RPMI7951 (cell line): ENCODE measurements at places on chromosomes 5 and 9. TPM values are rescaled to one million over a fixed set of nuclear protein-coding genes. Genes with fewer than 3 reads are reported as not detected.

Gene TAF11L12
- total RNA-seq = not detected in 2 replicates

Gene MSX2
- 3.8 and 5.8 TPM in 2 replicates for total RNA-seq

Gene CDKN2A
- total RNA-seq = 477 and 592 TPM in 2 replicates

Gene ZNF300
- total RNA-seq = 6.4 and 7.7 TPM in 2 replicates

Gene LCN1
- not detected in 2 replicates for total RNA-seq

Gene UNC13B
- 9.6 and 12.8 TPM in 2 replicates for total RNA-seq

Gene SUSD3
- total RNA-seq = 0.72 TPM in 1 of 2 replicates, not detected in the other

Gene PDCD1LG2
- total RNA-seq = 10.7 and 16.2 TPM in 2 replicates

Gene NUTM2F
- total RNA-seq = not detected in 2 replicates

Gene PIP5KL1
- 0.24 and 1.2 TPM in 2 replicates for total RNA-seq

Gene SLC6A18
- total RNA-seq = not detected in 2 replicates

Gene ABL1
- 11.4 and 12.1 TPM in 2 replicates for total RNA-seq

DNA sequence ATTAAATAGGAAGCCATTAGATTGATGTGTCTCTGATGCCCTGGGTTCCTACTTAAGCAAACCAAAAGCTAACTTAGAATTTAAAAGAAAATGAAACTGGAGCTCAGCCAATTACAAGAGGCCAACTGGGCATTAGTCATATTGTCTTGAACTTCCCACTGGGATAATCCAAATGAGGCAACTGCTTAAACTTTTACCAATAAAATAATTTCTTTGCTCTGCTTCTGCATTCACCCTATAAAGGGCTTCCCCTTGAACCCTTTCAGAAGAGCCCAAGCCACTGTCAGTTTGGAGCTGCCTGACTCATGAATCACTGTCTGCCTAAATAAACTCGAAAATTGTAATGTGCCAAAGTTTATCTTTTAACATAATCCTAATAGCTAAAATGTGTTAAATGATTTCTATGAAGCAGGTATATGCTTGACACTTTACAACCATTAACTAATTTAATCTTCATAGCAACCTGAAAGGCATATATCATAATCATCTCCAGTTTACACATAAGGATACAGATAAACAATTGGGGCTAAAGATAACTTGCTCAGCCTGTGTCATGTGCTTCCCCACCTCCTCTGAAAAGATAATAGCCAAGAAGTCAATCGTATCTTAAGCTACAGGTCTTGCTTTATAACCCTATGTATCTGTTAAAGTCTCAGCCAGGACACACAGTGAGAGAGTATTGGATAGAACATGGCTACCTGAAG is 11.5 kb downstream of the GPR150 start:
- DNase-seq = peak; percentile 77

DNA sequence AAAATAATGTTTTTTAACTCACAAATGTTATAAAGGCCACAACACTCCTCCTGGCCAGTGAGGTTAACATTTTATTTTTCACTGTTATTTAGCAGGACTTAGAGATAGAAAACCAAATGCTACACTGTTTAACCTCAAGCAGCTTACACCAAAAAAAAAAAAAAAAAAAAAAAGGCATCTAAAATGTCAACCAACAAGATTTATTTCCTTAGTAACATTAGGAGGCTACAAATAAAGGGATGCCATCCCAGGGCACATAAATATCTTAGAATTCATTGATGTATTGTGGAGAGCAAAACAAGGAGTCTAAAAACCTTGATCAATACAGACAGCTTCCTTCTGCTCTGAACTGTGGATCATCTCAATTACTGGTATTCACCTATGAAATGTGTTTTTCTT is 53.7 kb downstream of the ELAVL2 start:
- DNase-seq = no peak

DNA sequence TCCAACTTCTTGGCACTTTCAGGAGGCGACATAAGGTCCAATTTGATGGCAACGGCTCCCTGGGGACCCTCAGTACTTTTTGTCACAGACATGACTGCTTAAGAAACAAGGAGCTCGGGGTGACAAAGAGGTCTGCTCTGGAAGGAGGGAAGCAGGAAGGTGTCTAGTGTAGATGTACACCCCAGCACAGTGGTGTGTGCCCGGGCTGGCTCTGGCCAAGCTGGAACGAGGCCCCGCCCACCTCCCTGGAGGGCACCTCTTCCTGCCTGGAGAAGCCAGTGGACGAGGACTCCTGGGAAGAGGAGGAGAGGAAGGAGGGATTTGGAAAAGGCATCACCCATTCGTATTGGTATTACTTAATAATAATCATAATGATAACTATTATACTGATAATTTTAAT is at the start of gene SLC36A2:
Gene SLC36A2, minus strand, starts transcription at position 191 of the 400 bp plus-strand sequence. Its CDS starts 99 bp downstream, at position 92.
- DNase-seq = no peak

- no peak for DNase-seq
Observed at GRCh38 chr9:132854832-132855231, 23.3 kb downstream of the AK8 start.

DNA sequence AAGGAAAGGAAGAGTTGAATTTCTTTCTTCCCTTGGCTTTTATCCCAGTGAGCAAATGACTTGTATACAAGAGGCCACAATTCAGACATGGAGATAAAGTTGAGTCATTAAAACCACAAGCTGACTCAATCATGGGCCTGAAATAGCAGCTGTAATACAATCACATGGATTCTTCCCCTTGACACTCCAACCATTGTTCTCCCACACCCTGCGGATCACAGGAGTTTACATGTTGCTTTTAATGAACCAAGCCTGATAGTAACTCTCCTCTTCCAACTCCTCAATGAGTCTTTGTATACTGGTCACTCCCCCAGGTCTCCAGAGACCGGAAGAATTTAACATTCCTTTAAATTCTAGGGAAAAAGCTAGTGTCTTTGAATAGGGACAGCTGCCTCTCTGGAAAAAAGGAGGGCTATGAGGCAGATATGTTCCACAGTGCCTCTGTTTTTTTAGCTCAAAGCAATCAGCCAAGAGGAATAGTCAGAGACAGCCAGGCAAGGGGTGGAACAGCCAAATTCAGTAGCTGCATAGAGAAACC is 32.4 kb downstream of the PCDHGC5 start:
- peak; percentile 100 for DNase-seq

GRCh38 chr9:34653151-34654072 is 1.4 kb downstream of the IL11RA start:
- DNase-seq = no peak

- DNase-seq = no peak
Observed at GRCh38 chr5:158172005-158172404, 313.1 kb upstream of the CLINT1 start.

DNA sequence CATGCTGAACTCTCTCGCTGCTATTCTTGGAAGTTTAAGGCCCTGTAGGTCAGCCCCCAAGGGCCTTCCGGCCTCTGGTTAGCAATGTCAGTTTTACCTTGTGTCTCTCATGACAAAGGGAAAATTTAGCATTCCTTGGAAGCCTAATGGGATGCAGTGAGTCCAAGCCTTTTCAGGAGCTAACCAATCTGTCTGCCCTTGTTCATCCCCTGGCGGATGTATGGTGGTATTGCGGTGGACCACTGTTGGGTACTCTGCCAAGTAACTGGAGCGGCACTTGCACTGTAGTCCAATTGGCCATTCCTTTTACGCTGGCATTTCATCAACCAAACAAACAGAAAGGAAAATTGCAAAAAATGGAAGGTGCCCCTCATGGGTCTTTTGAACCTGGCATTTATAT is 318.4 kb upstream of the NMUR2 start:
- DNase-seq = no peak

DNA sequence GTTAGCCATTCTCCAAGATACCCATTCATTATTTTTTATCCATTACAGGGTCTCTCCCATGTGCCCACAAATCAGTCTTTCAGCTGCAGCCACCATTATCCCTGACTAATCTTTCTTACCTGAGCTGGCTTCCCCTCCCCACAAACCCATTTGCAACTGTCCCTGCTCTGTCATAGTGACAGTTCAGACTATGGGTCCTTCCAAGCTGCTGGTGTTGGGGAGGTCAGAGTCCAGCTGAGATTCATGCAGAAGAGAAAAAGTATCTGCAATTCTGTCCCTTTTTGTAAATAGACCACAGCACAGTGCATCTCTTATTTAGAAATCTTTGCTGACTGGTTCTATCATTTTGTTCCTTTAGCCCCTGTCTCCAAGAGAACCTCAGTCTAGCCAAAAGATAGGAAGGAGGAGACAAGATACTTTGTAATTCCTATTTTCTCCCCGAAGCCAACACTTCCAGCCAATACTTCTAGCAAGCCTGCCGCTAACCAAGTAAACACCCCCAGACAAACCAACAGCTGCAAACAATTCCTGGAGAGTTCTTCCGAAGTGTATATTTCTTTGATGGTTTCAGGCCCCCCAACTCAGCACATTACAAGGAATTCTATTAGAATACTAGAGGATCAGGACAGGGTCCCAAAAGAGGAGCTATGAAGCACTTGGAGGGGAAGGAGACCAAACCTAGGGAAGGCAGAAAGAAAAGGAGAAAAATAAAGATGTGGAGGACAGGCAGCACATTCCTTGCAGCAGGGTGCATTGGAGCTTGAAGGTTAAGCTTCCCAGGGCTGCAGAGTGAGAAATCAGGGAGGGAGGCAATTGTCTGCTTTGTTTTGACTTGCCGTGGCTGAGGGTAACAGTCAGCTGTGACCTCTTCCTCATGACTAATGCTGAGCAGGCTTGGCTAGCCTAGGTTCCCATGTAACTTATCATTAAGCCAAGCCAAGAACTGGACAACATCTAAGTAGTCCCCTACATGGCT is 148.5 kb downstream of the SGCD start:
- peak; percentile 87 for DNase-seq

DNA sequence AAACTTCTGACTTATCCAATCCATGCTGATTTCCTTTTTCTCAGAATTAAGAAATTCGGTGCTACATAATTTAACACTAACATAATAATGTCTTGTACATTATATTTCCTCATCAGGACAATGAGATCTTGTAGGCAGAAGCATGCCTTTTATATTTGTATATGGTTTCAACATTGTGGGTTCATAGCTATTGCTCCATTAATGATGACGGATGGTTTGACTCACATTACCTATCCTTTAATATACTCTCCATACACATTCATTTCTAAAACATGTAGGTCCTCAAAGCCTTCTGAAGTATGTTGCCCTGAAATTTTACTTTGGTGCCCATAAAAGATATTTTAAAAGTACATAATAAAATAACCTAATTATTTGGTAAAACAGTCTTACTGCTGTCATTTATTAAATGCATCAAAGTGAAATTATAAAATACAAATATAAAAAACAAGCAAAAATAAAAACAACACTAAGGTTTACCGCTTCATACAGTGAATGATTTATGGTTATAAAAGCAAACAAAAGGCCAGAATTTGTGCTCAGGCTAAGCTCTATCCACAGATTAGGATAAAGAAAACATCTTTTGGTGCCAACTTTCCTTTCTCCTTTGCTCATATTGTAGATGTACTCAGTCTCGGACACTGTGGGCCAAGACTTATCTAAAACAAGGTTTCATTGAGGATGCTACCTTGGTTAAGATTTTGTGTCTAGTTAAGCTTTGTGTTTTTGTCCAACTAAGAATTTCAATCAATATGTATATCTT is 61.2 kb upstream of the GCNT4 start:
- DNase-seq = no peak

DNA sequence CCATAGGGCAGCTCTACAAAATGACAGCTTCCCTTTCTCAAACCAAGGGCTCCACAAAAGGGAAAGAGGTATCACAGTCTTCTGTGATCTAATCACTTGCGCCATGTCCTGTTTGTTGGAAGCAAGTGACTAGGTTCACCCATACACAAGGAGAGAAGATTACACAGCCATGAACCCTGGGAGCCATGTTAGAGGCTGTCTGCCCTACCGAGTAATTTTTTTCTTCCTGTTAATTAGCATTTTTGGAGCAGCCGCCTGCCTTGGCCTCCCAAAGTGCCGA is 33.2 kb upstream of the GOLPH3 start:
- no peak for DNase-seq

GRCh38 chr5:68424799-68425537 is 209.4 kb downstream of the PIK3R1 start:
- peak; percentile 74 for DNase-seq

DNA sequence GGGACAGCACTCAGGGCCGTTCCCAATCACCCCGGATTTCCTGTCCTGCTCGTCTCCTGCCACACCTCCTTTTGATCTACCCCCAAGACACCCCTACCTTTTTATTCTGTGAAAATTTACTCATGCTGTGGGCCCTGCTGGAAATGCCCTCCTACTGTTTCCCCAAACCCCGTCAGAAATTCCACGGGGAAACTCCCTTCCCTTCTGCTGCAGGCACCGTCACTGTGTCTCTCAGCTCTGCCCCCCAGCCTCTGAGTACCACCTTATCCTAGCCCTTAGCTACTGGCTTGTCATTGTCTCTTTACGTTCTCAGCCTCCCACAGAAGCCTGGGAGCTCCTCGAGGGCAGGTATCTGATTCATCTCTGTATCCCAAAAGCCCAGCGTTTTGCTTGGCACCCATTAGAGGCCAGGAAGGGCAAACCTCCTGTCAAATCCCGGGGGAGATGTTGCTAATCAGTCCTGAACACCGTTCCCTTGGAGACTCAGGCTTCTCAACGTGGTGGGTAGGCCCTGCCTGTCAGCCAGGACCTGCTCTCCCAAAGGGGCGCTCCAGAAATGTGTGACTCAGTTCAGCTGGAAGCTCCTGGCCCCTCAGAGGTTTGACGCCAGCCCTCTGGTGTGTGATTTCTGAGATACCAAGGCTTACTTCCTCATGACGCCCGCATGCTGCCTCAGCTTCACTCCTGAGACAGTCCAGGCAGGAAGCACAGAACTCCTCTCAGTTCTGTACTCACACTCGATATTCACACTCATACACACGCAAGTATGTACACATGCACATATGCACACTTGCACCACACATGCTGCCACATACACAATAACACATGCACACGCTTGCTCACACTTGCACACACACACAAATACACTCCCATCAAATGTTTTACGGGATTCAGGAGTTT is 50.7 kb upstream of the GRHPR start:
- DNase-seq = no peak

DNA sequence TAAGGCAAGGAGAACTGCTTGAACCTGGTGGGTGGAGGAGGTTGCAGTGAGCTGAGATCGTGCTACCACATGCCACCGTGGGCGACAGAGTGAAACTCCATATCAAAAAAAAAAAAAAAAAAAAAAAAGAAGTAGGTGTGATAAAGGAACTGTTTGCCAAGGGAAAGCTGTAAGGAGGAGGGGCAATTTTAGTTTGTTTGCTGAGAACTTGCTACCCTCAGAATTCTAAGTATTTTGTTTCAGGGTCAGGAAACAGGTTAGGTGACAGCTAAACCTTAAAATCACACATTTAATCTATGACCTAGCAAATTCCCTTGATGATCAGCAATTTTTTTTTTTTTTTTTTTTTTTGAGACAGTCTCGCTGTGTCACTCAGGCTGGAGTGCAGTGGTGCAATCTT is 7.2 kb upstream of the ARRDC3 start:
- DNase-seq = no peak
